Uterus (tissue), 4 donors: ENCODE measurements at places on chromosomes 2 and 18. TPM values are rescaled to one million over a fixed set of nuclear protein-coding genes. Genes with fewer than 3 reads are reported as not detected.

- DNase-seq: no peak
Observed at GRCh38 chr2:37781028-37781427, 109.6 kb upstream of the CDC42EP3 start.

- no peak for DNase-seq
Observed at GRCh38 chr2:207929923-207930322, 95.4 kb downstream of the PLEKHM3 start.

DNA sequence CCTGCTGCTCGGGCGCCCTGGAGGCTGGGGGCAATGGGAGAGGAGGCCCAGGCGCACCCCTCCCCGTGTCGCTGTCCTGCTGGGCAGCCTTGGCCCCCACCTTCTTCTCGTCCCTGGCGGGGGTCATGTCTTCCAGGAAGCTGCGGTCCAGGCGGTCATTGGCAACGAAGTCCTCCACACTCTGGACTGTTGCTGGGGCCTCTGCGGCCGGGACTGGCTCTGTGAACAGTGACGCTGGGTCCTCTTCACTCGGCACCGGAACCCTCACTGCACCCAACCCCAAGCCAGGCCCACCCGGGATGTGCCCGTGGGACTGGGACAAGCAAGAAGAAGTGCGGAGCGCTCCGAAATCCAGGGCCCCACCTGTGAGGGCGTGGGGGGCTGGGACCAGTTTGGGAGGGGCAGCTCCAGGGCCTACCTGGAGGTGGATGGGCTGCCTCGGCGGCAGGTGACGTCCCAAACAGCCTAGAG is 308.0 kb downstream of the CCDC74A start:
- no peak for DNase-seq

DNA sequence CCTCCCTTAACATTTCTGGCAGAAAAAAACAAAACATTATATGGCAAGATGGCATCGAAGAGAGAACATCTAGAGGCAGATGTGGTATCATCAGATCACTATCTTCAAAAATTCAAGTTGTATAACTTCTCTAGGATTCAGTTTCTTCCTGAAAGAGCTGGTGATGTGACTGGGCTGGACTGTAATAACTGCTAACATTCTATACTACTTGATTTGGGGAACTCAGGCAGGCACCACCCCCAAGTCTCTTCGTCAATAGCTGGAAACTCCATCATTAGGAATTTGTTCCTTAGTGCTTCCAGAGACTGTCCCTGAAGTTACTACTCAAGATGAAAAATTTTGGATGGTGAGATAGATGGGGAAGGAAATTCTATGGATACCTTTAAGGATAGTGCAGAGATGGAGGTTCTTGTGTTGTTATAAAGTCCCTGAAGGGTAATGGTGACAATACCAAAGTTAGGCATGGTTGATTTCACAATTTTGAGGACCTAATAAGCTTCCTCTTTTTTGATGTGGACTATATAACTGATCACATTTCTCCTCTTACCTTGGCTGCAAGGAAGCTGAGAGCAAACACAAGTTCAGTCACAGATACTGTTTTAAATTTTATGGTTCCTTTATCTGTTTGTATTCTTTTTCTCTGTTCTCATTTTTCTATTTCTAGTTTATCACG is 59.1 kb upstream of the PGAP1 start:
- no peak for DNase-seq

Gene MSH6
- total RNA-seq: 115 TPM
